ENCODE measurements at places on chromosomes 16 and 17.

GRCh38 chr17:61619493-61619892 is 28.5 kb upstream of the NACA2 start:
- no peak for DNase-seq

GRCh38 chr16:67406111-67406971 is 9.9 kb downstream of the ZDHHC1 start:
- DNase-seq = no peak

DNA sequence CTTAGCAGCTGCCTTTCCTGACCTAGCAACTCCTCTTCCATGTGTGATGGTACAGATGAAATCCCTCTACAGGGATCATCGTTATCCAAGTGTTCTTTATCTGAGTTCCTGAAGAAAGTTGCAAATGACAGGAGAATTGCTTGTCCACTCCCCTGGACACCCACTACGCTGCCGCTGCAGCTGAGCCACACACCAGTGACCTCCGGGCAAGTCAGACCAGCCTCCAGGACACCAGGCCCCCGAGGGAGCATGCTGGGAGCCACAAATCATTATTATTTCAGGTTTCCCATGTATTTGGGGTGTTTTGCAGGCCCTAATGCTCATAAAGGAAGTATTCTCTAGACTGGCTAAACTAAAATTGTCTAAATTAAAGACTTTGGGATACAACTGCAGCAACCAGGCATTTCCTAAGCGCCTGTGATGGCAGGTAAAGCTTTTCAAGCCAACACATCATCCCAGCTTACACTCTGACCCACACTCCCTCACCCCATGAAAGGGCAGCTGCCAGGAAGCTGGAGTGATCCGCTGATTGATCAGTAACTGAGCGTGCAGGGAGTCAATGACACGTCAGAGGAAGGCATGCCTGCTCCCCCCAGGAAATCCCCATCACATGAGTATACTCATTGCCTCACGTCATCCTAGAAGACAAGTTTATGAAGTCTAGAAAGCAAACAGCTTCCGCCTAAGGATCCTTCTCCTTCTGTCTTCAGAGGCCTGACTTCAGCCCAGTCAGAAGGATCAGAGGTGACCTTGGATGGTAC is 14.4 kb downstream of the FA2H start:
- DNase-seq = no peak

DNA sequence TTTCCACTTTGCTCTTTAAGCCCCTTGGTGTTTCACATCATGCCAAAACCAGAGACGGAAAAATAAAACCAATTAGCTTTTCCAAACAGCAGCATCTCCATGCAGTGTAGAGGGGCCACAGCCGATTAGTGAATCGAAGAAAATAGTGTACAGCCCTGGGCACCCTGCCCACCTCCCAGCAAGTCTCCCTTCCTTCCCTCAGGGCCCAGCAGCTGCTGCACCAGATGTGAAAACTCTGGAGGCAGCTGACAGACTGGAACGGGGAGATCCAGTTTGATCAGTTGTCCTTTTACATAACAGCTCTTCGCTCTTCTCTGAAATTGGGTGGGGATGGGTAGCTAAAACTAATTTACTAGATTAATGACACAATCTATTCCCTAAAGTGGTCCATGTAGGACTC is 19.3 kb downstream of the TMEM11 start:
- DNase-seq = no peak

DNA sequence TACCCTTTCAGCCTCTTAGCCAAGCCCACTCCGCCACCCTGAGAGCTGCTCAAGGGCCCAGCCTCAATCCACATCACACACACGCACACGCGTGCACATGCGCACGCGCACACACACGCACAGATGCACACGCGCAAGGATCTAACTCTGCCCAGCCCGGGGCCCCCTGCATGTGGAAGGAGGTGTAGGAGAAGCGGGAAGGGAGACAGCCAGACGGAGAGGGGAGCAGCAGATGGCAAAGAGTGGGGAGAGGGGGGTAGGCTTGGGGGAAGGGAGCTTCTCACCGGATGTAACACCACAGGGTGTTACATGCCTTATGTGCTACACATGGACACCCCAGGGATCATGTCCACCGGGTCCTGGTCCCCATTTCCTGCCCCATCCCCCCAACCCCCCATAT is 15.3 kb downstream of the DLG4 start:
- DNase-seq = no peak

DNA sequence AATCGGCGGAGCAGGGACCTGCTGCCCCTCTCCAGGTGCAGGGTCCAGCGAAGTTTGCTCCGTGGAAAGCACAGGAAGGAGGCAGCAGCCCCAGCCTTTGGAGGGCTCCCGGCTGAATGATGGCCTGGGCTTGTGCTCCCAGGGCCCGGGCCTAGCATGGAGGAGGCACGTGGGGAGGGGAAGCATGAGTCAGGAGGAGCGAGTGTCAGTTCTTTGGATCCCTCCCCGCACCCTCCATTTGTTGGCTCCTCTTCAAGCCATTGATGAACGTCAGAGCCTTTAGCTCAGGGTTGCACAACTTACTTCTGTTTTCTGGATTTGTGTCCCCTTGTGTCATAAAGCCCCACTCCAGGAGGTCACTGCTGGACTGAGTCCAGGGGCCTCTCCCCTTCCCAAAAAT is 25.8 kb downstream of the TTYH2 start:
- DNase-seq = peak; percentile 59

- no peak for DNase-seq
These were observed 1.0 kb downstream of the PRRT2 start for GRCh38 chr16:29812754-29813643.

GRCh38 chr16:79810449-79811189 is 210.1 kb upstream of the MAF start:
- no peak for DNase-seq

DNA sequence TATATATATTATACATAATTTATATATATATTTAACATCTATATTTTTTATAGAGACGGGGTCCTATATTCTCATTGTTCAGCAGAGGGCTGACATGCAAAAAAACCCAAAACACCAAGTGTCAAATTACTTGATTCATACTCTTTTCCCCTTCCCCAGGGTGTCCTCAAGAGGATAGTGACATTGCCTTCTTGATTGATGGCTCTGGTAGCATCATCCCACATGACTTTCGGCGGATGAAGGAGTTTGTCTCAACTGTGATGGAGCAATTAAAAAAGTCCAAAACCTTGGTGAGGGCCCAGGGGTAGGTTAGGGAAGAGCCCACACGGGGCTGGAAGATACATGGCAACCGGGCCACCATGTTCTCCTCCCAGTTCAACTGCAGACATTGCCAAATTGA is 11.0 kb downstream of the ITGAM start:
- no peak for DNase-seq

- DNase-seq = peak; percentile 45
These were observed 16.5 kb downstream of the SLC16A3 start for GRCh38 chr17:82245134-82246039.

GRCh38 chr17:77203436-77203835 is 62.7 kb downstream of the SEC14L1 start:
- DNase-seq = no peak

DNA sequence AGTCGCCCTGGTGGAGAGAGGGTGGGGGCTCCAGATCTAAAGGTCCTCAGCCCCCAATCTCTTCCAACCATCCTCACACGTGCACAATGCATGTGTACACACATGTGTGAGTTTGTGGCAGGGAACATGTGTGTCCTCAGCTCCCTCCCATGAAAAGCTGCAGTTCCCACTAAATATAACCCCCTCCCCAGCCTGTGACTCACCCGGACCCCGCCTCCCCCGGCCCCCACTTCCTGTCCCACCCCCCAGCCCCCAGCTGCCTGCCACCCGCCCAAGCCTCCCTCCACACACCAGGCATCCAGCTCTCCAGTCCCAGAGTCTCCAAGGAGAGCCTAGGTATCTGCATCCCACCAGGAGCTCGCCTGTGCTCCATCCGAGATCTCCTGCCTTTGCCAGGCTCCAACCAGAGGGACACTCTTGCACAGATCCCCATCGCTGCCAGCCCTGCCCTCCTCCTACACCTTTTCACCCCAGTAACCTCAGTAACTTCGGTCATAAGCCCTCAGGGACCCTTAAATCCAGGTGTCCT is 3.9 kb downstream of the DLG4 start:
- no peak for DNase-seq

GRCh38 chr17:57242148-57242547 is 14.2 kb upstream of the MSI2 start:
- no peak for DNase-seq

- no peak for DNase-seq
These were observed 250.3 kb upstream of the SOX9 start for GRCh38 chr17:71870546-71870862.

GRCh38 chr17:37301288-37301687 is 74.5 kb upstream of the C17orf78 start:
- no peak for DNase-seq

GRCh38 chr17:31486351-31487062 is 95.0 kb downstream of the RAB11FIP4 start:
- DNase-seq = peak; percentile 61

DNA sequence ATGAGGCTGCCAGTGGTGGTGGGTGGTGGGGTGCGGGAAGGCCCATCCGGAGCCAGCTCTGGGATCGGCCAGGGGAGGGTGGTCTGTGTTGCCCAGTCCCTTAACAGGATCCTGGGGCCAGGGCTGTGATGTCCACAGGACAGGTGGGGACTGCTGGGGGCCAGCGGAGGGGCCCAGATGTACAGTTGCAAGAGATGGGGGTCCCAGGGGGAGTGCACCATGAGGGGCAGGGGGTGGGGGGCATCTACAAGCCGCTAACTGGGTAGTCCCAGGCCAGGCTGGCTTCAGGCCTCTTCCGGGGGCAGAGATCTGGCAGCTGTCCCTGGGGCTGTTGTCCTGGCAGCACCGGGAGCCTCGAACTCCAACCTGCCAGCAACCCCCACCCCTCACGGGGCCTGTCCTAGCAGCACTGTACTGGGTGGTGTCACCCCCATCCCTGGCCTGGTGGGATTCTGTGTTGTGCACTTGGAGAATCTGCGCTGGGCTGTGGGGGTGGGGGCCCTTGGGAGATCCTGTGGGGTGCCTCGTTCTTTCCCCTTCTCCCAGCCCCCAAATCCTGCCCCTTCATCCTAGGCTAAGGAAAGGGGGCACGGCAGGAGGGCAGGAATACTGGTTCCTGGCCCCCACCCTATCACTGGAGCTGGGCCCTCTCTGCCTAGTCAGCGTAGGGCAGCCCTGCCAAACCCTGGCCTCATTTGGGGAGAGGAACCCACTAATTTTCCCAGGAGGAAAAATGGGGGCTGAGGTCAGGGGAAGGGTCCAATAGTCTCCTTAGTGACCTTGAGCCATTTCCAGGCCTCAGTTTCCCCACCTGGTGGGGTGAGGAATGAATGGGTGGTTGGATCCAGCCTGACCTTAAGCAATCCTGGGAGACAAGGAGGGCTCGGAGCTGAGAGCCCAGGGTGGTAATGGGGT is 1.4 kb downstream of the MTSS2 start:
- no peak for DNase-seq

GRCh38 chr16:52101246-52101645 is 445.7 kb downstream of the TOX3 start:
- no peak for DNase-seq

DNA sequence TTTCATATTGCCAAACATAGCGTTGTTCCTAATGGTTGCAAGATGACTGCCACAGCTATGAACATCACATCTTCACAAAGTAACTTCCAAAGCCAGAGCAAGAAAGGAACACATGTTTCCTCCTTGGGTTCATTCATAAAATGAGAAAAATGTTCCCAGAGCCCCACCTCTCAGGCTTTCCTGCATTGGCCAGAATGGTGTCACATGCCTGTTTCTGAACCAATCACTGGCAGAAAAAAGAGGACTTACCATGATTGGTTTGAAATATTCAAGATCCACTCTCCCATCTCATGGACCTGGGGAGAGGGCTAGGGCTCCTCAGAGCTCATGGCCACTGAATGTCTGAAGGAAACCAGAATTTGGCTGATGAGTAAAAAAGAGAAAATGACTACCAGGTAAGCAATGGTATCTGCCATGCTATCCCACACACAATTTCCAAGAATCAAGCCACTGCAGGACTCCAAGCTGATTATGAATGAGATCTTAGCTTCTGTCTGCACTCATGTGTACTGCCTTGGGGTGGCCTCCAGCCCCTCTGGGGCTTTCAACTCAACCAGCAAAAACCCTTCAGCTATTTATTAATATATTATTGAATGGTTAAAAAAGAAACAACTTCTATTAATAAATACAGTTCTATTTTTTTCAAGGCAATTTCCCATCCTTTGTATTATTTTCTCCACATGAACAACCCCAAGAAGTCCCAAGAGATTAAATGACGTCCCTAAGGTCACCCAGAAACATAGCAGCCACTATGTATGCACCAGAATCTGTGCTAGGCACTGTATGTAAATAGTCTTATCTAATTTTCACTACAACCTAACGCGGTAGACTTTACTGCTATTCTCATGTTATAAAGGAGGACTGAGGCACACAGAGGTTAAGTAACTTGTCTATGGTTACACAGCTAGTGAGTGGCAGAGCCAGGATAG is 61.4 kb upstream of the TMC5 start:
- DNase-seq = no peak

GRCh38 chr17:4219241-4219640 is 44.5 kb downstream of the ANKFY1 start:
- DNase-seq = no peak

GRCh38 chr16:12191102-12191501 is 214.6 kb downstream of the SNX29 start:
- DNase-seq = no peak

GRCh38 chr16:13621639-13622038 is 298.3 kb upstream of the ERCC4 start:
- DNase-seq = no peak

DNA sequence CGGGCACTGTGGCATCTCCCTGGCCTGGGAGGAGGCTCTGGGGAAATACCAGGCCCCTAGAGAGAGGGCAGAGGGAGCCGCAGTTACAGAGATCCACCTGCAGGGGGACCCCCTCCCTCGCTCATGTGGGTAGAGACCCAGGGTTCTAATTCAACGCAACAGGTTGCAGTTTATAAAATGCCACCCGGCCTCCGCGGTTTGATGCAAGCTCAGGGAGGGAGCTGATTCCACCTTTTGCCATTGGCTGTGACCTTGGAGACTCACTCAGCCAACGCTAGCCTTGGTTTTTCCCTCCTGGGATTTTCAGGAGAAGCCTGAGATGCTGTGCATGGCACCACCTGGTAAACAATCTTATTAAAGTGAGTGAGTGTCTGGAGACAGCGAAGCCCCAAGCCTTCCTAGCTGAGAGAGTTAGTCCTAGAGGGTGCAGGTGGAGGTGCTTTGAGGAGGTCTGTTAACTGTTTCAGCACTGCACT is 12.1 kb downstream of the TTLL6 start:
- peak; percentile 62 for DNase-seq

DNA sequence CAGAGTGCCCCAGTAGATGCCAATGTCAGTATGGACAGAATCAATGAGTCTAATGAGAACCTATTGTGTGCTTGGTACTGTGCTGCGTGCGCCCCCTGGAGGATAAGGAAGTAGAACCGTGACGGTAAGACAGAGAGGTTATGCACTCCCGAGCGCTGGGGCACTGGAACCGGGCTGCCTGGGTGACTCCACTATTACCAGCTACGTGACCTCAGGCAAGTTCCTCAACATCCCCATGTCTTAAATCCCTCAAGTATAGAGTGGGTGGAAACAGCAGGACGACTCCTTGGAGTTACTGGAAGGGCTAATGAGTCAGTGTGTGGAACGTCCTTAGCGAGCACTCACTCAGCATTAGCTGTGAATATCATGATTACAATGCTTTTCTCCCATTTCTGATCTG is 16.2 kb downstream of the CHST4 start:
- peak; percentile 59 for DNase-seq

- no peak for DNase-seq
These were observed 9.2 kb downstream of the SYT17 start for GRCh38 chr16:19177111-19177739.

Data from lower lobe of right lung (tissue), 2 donors.